Melanocyte of skin (primary cell): ENCODE measurements at places on chromosomes 7 and 10. TPM values are rescaled to one million over a fixed set of nuclear protein-coding genes. Genes with fewer than 3 reads are reported as not detected.

Gene SCRN1
- total RNA-seq, result 65.6 and 69.4 TPM in 2 replicates

Gene OGA
- total RNA-seq, result 63.3 and 87.6 TPM in 2 replicates

Gene SYT15
- total RNA-seq, result under 0.01 TPM in 1 of 2 replicates, not detected in the other

Gene KIF11
- 33.6 and 38.4 TPM in 2 replicates for total RNA-seq

Gene BLNK
- total RNA-seq, result not detected in 2 replicates

Gene HEPACAM2
- total RNA-seq, result not detected in 2 replicates

Gene STEAP2
- 1.4 and 3.3 TPM in 2 replicates for total RNA-seq

Gene ANKRD30A
- not detected in 2 replicates for total RNA-seq

Gene NAT16
- 0.36 TPM in 1 of 2 replicates, not detected in the other for total RNA-seq

Gene REPIN1
- total RNA-seq, result 75.9 and 79.4 TPM in 2 replicates

Gene NMT2
- total RNA-seq, result 29.4 and 31.7 TPM in 2 replicates

Gene LRRC17
- total RNA-seq, result not detected in 2 replicates

Gene SPDYE9
- total RNA-seq, result not detected in 2 replicates

Gene MOSPD3
- total RNA-seq, result 4.7 and 5.4 TPM in 2 replicates

Gene TRIM74
- total RNA-seq, result not detected in 2 replicates

Gene TMEM225B
- 0.33 TPM in 1 of 2 replicates, not detected in the other for total RNA-seq

Gene ZNF33B
- 4.8 and 5.7 TPM in 2 replicates for total RNA-seq

Gene GNAT3
- total RNA-seq, result not detected in 2 replicates

Gene LRRD1
- total RNA-seq, result under 0.01 and 0.31 TPM in 2 replicates

Gene LLCFC1
- total RNA-seq, result not detected in 2 replicates

Gene UTF1
- total RNA-seq, result not detected in 2 replicates

Gene NACAD
- 0.31 and 0.33 TPM in 2 replicates for total RNA-seq

Gene AASS
- 27.6 and 44.9 TPM in 2 replicates for total RNA-seq

Gene HPSE2
- 1.8 and 2.4 TPM in 2 replicates for total RNA-seq

Gene LIPM
- not detected in 2 replicates for total RNA-seq

Gene CRHR2
- total RNA-seq, result not detected in 2 replicates

Gene CTBP2
- total RNA-seq, result 80.5 and 110 TPM in 2 replicates

Gene ANXA8L1
- total RNA-seq, result not detected in 2 replicates

Gene IL15RA
- 1.00 TPM in 1 of 2 replicates, not detected in the other for total RNA-seq

Gene NODAL
- total RNA-seq, result not detected in 2 replicates

Gene PKD2L1
- not detected in 2 replicates for total RNA-seq

Gene HOXA9
- 0.67 and 3.7 TPM in 2 replicates for total RNA-seq

Gene POT1
- total RNA-seq, result 32.3 and 33.7 TPM in 2 replicates

Gene SFR1
- 9.3 and 10.9 TPM in 2 replicates for total RNA-seq

Gene SMIM30
- 68.6 and 114 TPM in 2 replicates for total RNA-seq

Gene XRCC2
- 2.4 and 2.9 TPM in 2 replicates for total RNA-seq

Gene CDC14C
- under 0.01 TPM in 2 replicates for total RNA-seq

Gene SDK1
- total RNA-seq, result 1.7 and 2.9 TPM in 2 replicates

Gene EEPD1
- total RNA-seq, result 10.3 and 12.0 TPM in 2 replicates

Gene CDHR1
- total RNA-seq, result under 0.01 TPM in 1 of 2 replicates, not detected in the other

Gene SUPV3L1
- 39.3 and 42.4 TPM in 2 replicates for total RNA-seq

Gene ZNF22
- total RNA-seq, result 10.3 and 13.7 TPM in 2 replicates

Gene SMO
- 13.3 and 14.0 TPM in 2 replicates for total RNA-seq

Gene HKDC1
- 10.5 and 23.1 TPM in 2 replicates for total RNA-seq

Gene RBM48
- 10.3 and 12.3 TPM in 2 replicates for total RNA-seq

Gene DCLRE1C
- total RNA-seq, result 14.8 and 23.0 TPM in 2 replicates

Gene CC2D2B
- 0.15 TPM in 1 of 2 replicates, not detected in the other for total RNA-seq

Gene KCNK18
- total RNA-seq, result not detected in 2 replicates
